ENCODE measurements at places on chromosomes 7 and 10.

- DNase-seq: no peak
Observed at GRCh38 chr10:126137562-126138221, 241.3 kb downstream of the FANK1 start.

DNA sequence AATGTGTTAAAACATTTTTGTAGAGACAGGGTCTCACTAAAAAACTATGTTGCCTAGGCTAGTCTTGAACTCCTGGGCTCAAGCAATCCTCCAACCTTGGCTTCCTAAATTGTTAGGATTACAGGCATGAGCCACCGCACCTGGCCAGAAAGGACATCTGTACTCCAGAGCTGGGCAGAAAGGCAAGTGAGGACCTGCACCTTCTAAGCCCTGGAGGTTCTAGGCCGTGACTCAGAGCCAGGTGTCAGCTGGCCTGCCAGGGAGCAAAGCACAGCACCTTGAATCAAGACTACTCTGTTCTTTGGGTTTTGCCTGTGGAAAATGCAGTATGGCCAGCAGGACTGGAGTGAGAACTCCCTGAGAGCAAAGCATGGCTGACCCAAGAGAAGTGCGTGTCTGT is 396.5 kb downstream of the ADRA2A start:
- DNase-seq: no peak

- no peak for DNase-seq
Observed at GRCh38 chr7:45184326-45185027, 26.9 kb downstream of the RAMP3 start.

- DNase-seq: no peak
Observed at GRCh38 chr10:126263006-126263676, 125.1 kb downstream of the ADAM12 start.

- DNase-seq: no peak
Observed at GRCh38 chr10:123507298-123507697, 158.9 kb upstream of the GPR26 start.

GRCh38 chr10:33559105-33559504 is 224.6 kb upstream of the NRP1 start:
- no peak for DNase-seq

DNA sequence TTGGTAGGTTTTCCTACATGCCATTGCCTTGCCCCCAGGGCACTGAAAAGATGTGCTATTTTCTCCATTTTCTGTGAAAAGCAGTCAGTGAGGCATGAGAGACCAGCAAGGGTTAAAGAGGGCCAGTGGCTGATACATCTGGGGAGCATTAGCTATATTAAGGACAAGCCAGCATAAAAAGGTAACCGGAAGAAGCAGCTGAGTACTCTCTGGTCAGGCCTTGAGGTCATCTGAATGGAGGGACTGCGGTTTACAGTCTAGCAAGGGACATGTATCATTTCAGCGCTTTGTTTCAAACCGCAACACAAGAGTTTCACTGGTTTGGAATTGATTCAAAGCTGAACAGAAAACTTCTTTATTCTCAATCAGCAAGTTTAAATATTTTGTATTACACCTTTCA is 120.4 kb downstream of the EPDR1 start:
- no peak for DNase-seq

DNA sequence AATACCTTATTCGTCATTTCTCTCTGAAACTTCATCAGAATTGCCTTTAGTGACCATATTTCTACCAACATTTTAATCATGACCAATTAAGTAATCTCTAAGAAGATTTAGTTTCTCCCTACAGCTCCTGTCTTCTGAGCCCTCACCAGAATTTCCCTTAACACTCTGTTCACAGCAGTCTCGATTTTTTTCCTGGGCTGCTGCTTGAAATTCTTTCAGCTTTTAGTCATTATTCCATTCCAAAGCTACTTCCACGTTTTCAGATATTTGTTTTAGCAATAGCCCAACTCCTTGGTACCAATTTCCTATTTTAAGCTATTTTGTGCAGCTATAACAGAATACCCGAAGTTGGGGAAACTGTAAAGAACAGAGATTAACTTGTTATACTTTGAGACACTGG is 192.4 kb upstream of the DKK1 start:
- no peak for DNase-seq

- no peak for DNase-seq
Observed at GRCh38 chr10:103745341-103746247, 109.8 kb downstream of the SH3PXD2A start.

GRCh38 chr10:127135844-127136577 is 60.4 kb downstream of the INSYN2A start:
- DNase-seq: no peak

DNA sequence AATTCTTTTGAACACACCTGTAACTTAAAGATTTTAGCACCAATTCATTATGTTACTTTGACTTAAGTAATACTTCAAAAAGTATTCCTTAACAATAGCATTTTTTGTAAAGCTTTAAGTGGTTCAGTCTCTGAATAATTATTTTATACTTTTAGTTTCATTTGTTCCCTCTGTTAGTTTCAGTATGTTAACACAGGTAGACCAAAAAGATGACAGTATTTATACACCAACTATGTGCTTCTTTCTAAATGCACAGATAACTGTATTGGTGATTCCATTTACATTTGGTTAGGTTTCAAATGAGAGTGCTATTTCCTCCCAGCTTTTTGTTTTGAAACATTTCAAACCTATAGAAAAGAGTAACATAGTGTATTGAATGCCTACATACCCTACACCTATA is 14.0 kb downstream of the RALA start:
- DNase-seq: no peak

- no peak for DNase-seq
Observed at GRCh38 chr10:93211991-93212390, 138.3 kb downstream of the CYP26A1 start.

- no peak for DNase-seq
Observed at GRCh38 chr10:129756912-129757901, 206.9 kb downstream of the EBF3 start.

- no peak for DNase-seq
Observed at GRCh38 chr10:5965266-5965665, 12.1 kb downstream of the IL15RA start.

DNA sequence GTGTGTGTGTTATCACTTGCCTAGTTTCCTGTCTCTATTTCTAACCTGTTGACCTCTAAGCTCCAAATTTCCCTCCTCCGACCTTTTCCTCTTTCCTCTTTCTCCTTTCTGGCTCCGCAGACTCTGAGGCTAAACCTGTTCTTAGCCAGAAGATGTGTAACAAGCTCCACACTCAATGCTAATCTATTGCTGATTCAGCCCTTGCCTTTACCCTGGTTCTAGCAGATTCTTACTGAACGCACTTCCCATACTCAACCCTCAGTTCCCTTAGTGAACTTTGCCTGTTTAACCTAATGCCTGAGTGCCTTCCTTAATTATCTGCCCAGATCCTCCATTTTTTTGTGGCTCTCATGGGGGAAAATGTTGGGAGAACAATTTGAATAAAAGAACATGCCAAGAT is 30.0 kb upstream of the SGMS1 start:
- DNase-seq: no peak

- DNase-seq: no peak
Observed at GRCh38 chr10:46516660-46517416, 39.6 kb downstream of the GPRIN2 start.

GRCh38 chr7:130734815-130735716 is 1.1 kb upstream of the KLF14 start:
- DNase-seq: no peak

- no peak for DNase-seq
Observed at GRCh38 chr7:130822642-130823041, 88.6 kb upstream of the KLF14 start.

DNA sequence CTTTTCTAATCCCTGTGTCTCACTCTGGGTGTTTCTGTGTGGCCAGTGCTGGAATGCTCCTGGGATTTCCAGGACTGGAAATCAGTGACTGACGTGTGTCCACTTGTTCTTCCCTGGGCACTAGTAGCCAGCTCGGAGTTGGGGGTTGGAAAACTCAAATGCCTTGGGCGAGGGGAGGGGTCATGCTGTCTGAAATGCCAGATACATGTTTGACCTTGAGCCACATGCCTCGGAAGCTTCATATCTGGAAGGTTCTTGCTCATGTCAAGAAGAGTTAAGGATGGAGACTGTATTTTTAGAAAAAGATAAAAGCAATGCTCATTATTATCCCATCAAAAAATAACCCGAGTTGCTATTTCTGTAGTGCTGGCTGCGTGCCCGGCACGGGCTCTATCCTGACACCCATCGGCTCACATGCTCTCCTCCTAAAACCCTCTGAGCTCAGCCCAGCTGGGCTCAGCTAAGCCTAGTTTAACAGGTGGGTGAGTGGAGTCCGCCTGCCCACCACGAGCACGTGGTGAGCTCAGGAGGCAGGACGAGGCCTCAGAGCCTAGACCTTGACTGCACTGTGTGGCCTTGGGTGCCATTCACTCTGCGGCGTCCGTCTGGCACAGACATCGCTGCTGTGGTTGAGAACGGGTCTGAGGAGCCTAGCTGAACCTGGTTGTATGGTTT is 6.4 kb downstream of the DPYSL4 start:
- no peak for DNase-seq

GRCh38 chr10:124087672-124088634 is 5.4 kb downstream of the CHST15 start:
- DNase-seq: no peak

DNA sequence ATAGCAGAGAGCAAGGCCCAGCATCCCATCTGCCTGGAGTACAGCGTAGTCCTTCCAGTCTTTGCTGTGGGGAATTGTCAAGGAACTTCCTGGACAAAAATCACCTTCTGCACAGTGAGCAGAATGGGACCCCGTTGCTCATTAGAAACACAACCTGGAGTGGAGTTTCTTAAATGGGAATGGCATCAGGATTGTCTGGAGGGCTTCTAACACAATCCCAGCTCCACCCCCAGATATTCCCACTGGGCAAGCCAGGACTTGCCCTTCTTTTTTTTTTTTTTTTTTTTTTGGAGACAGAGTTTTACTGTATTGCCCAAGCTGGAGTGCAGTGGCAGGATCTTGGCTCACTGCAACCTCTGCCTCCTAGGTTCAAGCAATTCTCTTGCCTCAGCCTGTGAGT is 356.4 kb downstream of the GALNT17 start:
- no peak for DNase-seq

- no peak for DNase-seq
Observed at GRCh38 chr10:48765039-48765438, 80.4 kb downstream of the WDFY4 start.

- DNase-seq: no peak
Observed at GRCh38 chr7:116353647-116354046, 143.3 kb downstream of the TES start.

- no peak for DNase-seq
Observed at GRCh38 chr7:26147030-26147429, 5.0 kb upstream of the NFE2L3 start.

DNA sequence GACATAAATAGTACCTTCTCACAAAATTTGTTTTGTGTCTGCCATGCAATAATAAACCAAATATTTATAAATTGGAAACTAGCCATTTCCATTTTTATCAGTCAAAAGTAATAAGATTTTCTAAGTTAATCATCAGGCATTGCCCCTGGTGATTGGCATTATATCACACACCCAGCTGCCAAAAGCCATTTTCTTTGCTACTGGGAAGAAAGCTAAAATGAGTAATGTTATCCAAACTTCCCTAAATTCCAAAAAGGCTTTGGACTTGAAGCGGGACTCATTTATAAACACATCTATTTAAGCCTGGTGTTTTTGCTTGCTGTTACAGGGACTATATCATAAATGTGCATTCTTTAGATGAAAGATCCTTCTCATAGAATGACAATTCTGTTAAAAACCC is 86.0 kb downstream of the AKR1D1 start:
- DNase-seq: no peak

DNA sequence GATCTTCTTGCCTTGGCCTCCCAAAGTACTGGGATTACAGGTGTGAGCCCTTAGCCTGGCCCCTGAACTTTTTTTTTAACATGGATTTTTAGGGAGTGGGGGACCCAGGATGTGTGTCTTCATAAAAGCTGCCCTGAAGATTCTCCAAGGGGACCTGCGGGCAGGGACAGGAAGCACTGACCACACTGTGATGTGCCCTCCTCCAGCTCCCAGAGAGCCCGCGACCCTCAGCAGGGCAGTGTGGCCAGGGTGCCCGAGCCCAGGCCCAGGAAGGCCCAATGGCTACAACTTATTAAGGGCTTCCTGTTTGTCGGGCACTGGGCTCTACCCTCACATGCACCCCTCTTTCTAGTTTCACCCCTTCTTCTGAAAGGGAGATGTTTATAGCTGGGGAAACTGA is 2.5 kb upstream of the RET start:
- DNase-seq: no peak

DNA sequence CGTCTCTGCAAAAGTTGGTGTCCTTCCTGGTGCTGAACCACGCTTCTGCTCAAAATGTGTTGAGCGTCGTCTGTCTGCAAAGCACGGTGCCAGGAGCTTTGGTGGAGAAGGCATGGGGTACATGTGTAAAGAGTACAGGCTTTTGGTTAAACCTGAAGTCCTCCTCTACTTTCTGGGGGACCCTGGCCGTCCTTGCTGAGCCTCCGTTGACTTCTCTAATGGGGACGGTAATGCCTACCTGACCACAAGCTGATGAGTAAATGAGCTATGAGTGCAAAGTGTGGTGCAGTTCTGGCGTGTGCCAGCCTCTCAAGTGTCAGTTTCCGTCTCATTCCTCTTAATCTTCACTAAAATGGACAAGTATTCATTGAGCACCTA is 527 bp upstream of the HERPUD2 start:
- DNase-seq: no peak

DNA sequence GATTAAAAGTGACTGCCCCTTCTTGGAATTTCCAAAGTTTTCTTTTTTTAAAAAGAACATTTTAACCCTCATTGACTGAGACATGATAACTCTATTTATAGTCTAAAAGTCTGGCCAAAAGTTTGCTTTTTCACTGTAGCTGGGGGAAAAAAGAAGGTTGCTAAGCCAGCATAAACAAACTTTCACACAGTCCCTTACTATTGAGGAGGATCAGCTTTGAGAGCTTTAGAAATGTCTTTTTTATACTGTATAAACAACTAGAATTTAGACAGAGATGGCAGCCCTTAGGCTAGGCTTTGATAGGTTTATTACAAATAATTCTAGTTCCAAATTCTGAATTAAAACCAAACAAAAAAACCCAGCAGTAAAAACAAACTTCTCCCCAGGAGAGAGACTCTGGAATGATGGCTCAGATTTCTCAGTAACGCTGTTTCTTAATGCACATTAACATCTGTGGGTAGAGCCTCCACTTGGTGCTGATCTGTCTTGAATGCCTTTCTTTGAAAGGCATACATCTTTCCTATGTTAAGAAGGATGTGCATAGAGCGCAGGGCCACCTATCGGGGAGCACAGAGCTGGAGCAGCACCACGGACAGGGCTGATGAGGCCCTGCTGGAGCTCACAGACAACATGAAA is 100.9 kb upstream of the PDLIM1 start:
- no peak for DNase-seq

- no peak for DNase-seq
Observed at GRCh38 chr10:119406137-119406536, 136.4 kb downstream of the RGS10 start.

GRCh38 chr10:78134773-78135306 is 101.2 kb downstream of the RPS24 start:
- no peak for DNase-seq
